ENCODE measurements at places on chromosomes 3 and 15.

- DNase-seq = no peak
These were observed 158.3 kb upstream of the HES1 start for GRCh38 chr3:193977622-193978021.

- DNase-seq = no peak
These were observed 84.8 kb upstream of the LINGO1 start for GRCh38 chr15:77717333-77717990.

DNA sequence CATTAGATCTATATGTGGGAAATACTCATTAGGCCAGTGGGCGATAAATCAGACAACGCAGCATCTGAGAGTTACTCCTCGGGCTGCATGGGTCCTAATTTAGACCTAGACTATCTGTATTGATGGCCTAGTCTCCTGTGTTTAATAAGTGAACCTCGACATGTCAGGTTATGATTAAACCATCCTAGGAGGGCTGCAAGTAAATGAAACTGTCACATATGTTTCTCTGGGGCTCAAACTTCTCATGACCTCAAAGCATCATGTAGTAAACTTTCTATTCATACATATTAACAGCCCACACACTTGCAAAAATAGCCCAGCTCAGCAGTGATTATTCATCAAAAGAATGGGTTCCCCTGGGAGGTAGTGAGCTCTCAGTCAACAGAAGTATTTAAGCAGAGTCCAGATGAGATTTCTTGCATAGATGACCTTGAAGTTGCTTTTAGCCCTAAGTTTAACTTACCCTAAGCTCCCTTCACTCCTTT is 51.6 kb downstream of the RAB11A start:
- no peak for DNase-seq

DNA sequence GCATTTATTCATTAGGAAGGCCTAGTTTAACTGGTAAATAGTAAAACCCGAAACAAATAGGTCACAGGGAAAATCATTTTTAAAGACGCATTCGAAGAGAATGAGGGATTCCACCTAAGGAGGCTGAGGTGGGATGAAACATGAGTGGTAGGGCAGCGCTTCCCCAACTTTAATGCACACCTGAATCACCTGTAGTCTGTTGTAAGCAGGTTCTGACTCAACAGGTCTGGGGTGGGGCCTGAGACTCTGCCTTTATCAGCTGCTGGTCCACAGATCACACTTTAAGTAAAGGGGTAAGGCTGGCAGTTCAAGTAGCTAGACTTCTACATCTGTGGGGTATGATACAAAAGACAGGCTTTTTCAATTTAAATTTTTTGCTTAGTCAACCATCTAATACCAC is 223.5 kb upstream of the UBE2E2 start:
- no peak for DNase-seq

All from activated gamma-delta T cell (primary cell).